Naive thymus-derived CD4-positive, alpha-beta T cell (primary cell): ENCODE measurements at places on chromosomes 11 and 22.

DNA sequence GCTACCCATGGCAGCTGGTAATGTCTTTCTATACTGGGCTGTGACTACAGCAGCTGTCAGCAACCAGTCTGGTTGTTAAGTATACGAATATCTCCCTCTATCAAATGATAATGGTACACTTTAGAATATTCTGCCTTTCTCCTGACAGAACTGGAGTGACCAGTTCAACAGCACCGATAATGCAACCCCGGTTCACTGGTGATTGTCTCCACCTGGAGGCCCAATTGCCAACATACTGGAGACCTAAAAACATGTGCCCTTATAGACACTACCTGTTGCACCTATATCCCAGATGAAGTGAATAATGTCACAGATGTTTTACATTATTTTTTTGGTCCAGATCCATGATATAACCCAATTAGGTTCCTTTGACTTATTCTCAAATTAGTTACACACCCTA lies 21.1 kb downstream of the OR5P2 start:
- no peak for DNase-seq

GRCh38 chr11:78400702-78401101 lies 16.9 kb downstream of the GAB2 start:
- no peak for DNase-seq

GRCh38 chr22:39012533-39013511 lies 1.2 kb upstream of the APOBEC3C start:
- DNase-seq, result no peak

GRCh38 chr11:126833065-126833464 lies 167.5 kb downstream of the KIRREL3 start:
- no peak for DNase-seq

DNA sequence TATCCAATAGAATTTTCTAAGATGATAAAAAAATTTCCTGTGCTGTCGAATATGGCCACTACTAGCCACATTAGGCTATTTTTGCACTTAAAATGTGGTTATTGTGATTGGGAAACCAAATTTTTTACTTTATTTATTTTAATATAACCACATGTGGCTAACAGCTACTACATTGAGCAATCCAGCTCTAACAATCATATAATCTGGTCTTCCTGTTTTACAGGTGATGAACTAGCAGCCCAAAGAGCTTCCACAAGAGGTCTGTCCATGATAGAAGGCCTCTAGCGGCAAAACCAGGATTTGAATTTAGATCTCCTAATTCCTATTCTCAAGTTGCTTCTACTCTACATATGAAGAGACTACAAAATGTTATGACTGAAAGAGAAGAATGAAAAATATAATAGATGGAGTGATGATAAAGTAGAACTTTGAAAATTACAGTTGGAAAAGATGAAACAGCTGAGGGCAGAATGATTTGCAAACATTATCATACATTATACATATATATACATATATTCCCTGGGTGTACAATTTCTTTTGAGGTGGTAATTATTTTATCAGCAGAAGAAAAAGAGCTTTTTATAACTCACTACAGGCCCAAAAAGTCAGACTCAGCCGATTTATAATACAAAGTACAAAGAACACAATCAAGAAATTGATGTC lies 363.5 kb upstream of the PITPNB start:
- no peak for DNase-seq

- no peak for DNase-seq
Measured at GRCh38 chr11:46604796-46605195, 11.0 kb upstream of the AMBRA1 start.

- DNase-seq, result no peak
Measured at GRCh38 chr11:72829884-72830533, 15.8 kb downstream of the ATG16L2 start.
